ENCODE measurements at places on chromosomes 16 and 17.
A peak's percentile ranks its signal among the peaks of the same experiment; 100 is the strongest.

- no peak for DNase-seq
Measured at GRCh38 chr17:66687570-66688284, 147.2 kb upstream of the CACNG5 start.

- no peak for DNase-seq
Measured at GRCh38 chr17:50298018-50298417, 23.8 kb downstream of the TMEM92 start.

DNA sequence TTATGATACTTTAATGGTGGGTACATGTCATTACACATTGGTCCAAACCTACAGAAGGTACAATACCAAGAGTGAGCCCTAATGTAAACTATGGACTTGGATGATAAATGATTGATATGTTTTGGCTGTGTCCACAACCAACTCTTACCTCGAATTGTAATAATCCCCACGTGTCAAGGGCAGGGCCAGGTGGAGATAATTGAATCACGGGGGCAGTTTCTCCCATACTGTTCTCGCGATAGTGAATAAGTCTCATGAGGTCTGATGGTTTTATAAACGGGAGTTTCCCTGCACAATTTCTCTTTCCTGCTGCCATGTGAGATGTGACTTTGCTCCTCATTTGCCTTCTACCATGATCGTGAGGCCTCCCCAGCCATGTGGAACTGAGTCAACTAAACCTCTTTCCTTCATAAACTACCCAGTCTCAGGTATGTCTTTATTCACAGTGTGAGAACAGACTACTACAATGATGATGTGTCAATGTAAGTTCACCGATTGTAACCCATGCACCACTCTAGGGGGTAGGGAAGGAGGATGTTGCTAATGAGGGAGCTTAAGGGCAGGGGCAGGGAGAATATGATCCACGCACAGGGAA is 7.0 kb upstream of the METTL22 start:
- no peak for DNase-seq

- no peak for DNase-seq
Measured at GRCh38 chr16:85664580-85665372, 24.0 kb downstream of the GINS2 start.

GRCh38 chr16:53614346-53614745 is 89.3 kb downstream of the RPGRIP1L start:
- no peak for DNase-seq

DNA sequence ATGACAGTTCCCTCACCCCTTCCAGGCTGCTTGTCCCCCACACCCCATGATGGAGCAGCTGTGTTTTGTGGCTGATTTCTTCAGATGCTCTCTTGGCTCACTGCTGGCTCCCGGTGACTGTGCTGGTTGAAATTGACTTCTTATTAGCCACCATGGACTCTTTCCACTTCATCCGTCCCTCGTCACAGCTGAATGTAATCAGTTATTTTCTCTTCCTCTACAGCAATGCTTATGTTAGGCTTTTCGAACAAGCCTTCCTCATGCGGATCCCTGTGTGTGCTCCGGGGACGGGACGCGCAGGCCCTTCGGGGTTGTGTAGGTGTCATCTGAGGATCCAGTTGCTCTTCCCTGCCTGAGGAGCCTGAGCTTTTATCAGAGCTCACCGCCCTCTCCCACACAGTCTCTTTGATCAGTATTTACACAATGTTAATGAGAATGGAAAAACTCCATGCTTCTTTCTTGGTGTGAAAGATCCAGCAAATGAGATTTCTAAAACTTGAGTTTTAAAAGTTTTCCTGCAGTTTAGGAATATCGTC is 87.5 kb downstream of the RPTOR start:
- DNase-seq = no peak

DNA sequence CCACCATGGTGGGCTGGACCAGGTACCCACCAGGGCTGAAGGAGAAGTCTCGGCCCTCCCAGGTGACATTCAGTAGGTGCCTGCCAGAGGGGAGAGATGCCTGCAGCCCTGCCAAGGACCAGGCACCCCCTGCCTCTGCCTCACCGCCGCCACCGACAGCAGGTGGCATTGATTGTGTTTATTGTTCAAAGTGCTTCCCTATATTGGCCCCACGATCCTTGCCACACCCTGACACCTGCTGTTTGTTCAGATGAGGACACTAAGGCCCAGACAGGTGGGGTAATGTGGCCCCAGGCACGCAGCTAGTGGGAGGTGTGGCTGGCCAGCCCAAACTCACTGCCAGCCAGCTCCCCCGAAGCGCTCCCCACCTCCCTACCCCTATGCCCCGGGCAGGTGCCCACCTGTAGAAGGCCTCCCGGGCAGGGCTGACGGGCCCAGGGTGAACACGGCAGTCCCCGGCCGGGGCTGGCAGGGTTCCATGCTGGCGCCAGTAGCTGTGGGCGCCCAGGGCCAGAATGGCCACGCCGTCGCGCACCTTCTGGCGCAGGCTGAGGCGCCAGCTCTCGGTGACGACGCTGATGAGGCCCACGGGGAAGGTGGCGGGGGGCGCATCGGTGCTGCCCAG is 8.0 kb downstream of the GRIN2C start:
- peak; percentile 45 for DNase-seq

GRCh38 chr17:61159221-61159814 is 240.3 kb upstream of the TBX2 start:
- DNase-seq = no peak

DNA sequence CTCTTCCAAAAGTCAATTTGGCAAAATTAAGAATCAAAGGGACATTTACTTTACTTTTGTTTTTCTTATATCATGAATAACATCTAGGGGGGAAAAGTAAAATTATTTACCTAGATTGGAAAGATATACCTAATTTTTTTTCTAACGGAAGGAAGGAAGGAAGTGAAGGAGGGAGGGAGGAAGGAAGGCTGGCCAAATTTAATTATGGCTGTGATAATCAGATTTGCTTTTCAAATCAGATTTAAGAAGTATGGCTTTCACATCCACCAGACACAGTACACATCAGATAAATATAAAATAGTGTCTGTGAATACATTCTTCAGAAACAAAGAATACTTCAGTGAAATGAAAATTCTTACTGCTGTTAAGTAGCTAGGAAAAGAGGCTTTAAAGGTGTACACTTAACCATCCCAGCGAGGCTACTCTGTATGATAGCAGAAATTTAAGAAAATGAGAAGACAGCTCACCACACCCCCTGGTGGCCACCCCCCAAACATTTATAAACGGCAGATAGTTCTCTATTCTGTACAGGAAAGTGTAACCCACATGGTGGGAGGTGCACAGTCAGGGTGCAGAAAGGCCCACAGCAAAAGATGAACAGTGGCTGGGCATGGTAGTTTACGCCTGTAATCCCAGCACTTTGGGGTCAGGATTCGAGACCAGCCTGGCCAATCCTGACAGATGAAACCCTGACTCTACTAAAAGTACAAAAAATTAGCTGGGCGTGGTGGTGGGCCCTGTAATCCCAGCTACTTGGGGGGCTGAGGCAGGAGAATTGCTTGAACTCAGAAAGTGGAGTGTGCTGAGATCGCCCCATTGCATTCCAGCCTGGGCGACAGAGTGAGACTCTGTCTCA is 150.8 kb downstream of the SSH2 start:
- DNase-seq = peak; percentile 68

DNA sequence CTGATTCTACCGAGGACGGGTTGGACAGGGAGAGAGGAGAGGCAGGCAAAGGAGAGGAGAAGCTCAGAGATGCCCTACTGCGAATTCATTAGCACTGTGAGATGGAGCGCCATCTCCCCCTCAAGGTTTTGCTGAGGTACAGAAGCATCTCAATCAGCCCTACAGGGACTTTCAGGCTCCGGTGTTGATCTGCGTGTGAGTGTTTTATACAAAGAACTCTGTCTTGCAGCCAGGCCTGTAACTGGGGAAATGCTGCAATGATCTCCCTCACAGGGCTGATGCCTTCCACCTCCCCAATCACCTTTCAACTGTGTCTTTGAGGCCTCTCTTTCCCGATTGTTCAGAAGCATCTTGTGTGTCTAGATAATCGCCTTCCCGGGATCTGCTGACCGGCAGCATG is 74.8 kb downstream of the IRX6 start:
- DNase-seq = no peak

GRCh38 chr17:39740357-39741111 is 2.8 kb downstream of the GRB7 start:
- DNase-seq = no peak

DNA sequence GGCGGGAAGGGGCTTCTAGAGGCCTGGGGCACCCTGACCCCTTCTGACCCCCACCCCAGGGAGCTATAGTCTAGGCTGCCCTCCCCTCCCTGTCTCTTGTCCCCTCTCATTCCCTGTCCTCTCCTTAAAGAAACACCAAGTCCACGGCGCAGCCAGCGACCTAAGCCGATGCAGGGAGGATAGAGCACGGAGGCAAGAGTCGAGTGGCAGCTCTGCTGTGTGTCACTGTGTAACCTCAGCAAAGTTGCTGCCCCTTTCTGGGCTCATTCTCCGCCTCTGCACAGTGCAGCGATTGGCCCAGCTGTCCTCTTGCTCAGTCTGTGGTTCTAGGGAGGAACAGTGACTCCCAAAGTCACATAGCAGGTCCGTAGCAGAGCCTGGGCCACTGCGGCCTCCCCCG is 36.5 kb upstream of the SBK1 start:
- no peak for DNase-seq

DNA sequence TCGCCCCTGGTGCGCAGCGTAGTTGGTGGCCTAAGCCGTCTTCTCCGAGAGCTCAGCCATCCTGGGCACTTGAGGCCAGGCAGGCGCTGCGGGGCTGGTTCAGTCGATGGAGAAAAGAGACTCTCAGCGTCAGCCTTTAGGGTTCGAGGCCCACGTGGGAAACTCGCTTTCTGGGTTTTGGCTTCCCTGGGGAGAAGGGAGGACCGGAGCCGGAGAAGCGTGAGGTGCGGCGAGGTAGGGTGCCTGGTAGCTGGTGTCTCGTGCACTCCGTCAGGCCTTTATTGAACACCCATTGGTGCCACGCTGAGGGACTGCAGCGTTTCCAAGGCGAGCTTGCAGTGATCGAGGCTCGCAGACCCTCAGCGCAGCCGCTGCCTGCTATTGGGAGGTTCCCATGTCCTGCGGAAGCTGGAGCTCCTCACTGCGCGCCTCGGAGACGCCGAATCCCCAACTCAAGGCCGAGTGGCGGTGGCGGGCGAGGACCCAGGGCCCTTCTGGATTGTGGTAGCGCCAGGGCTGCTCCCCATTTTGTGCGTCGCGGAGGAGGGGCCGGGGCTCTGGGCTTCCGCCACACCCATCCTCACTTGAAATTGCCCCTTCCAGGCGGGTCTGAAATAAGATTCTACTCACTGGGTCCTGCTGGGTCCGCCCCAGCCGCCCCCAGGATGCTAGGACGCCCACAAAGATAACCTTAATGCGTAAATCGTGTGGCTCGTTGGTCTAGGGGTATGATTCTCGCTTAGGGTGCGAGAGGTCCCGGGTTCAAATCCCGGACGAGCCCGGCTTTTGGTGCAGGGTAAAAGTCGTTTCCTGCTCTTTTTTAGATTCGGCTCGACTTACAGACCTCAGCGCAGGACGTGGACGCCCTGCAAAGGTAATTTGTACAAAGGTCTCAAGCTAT is 1.2 kb downstream of the OR1F1 start:
- peak; percentile 73 for DNase-seq

DNA sequence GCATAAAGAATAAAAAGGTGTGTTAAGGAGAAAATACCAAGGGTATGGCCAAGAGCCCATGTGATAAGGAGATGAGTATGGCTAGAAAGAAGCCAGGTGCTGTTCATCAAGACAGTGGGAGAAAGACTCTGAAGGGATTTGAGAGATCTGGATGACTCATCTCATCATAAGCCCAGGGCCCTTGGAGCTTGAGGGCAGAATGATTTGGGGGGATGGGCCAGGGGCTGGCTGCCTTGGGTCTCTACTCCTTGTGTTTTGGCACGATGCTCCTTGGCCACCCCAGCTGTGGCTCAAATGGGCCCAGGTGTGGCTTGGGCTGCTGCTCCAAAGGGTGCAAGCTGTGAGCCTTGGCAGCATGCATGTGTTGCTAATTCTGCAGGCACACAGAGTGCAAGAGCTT is 14.5 kb upstream of the TNFRSF13B start:
- peak; percentile 92 for DNase-seq

- DNase-seq = no peak
Measured at GRCh38 chr17:37299257-37299980, 76.4 kb upstream of the C17orf78 start.

DNA sequence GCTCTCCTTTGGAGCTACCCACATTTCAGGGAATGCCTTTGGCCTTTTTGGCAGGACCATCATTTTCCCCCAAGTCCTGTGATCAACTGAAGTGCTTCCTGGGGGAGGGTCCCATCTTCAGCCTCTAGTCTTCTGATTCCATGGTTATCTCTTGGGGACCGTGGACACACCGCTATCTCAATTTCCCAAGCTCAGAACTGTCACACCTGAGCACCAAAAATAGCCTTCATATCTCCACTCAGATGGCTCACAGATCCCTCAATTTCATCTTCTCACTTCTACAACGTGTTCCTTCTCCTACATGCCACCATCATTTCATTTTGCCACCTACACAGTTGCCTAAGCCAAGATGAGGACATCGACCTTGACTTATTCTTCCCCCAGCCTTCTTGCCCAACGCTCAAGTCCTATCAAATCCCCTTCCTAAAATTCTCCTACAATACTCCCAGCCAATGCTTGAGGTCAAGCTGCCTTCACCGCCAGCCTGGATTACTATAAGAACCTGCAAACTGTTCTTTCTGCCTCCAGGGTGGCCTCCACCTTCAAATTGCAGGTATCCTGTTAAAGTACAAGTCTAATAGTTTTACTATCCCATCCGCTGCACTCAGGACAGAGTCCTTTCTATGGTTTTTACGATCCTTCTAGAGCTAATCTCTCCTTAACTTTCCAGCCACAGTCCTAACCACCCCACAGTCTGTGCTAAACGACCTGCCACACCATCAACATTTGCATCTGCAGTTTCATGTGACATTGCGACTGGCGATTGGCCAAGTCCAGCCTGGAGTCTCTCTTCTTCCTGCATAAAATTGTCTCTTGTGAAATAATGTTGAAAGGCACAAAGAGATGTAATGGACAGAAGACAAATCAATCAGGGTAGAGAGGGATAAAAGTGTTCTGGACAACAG is 6.2 kb downstream of the ATP6V0D1 start:
- DNase-seq = no peak

GRCh38 chr16:48810436-48810802 is 200.4 kb upstream of the N4BP1 start:
- no peak for DNase-seq

- DNase-seq = peak; percentile 83
Measured at GRCh38 chr16:1379304-1380076, 27.8 kb downstream of the GNPTG start.
